Activated CD8-positive, alpha-beta memory T cell treated with anti-CD3 and anti-CD28 coated beads, Interleukin-2, amount 50 U/mL, for 48 hours (primary cell): ENCODE measurements at places on chromosomes 5 and 9.

GRCh38 chr5:88304356-88304755 lies 35.7 kb upstream of the TMEM161B start:
- no peak for DNase-seq

GRCh38 chr9:133759146-133759900 lies 21.2 kb upstream of the SARDH start:
- DNase-seq: peak; percentile 18

DNA sequence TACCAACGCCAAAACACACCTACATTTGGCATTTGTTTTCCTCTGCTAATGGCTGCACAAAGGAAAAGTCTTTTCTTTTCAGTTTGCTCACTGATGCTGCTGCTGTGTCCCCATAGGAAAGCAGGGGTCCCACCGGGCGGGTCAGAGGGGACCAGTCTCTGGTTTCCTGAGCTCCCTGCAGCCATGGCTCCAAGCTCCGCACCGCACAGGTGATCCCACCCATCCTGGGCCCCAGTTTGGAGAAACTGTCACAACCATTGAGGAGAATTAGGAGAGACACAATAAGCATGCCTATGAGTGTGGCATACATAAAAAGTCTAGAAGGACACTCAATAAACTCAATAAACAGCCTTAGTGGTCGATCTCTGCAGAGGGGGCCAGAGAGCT lies 19.9 kb downstream of the MED10 start:
- DNase-seq: no peak

DNA sequence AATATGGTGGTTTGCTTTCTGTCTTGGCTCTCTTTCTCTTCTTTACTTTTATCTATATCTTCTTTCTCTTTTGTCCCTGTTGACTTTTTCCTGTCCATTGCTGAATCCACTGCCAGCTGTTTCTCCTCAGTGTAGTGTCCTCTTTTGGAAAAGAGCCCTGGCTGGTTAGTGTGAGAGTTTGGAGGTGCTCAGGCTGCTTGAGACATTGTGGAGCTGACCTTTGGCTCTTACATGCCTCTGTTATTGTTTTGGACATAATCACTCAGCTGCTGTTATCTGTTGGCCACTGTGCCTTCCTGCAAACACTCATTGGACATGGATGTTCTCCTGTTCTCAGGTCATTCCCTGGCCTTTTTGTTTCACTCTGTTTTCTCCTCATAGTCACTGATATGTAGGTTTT lies 295.4 kb upstream of the RIOK2 start:
- DNase-seq: no peak

DNA sequence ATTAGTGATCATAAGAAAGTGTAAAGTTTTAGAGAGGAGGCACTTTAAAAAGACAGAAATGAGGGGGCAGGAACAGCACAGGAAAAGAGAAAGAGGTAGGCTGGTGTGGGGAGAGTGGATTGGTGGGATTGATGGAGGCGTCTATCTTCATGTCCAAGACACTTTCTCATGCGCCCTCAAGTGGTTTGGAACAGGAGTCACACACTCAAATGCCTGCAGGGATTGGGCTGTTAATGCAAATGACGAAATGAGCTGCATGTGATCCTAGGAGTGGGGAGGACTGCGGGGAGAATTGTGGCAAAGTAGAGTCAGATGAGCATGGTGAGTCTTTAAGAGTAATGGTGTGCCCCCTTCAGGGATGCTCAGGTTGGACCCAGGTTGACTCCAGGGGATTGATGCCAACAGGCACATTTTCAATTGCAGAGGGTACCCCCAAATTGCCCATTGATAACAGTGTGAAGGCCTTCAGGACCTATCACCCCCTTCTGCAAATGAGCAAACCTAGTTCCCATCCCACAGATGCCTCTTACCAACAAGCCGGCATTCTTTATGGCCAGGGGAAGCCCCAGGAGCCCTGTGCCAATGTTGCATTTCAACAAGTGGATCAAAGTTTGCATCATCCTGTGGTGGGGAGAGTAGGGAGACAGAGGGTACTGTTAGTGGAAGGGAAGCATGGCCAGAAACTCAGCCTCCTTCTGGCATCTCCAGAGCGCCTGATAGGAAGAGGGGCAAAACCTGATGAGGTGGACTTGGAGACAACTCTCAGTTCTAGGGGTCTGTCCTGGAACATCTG lies 5.3 kb downstream of the SLC36A3 start:
- no peak for DNase-seq

DNA sequence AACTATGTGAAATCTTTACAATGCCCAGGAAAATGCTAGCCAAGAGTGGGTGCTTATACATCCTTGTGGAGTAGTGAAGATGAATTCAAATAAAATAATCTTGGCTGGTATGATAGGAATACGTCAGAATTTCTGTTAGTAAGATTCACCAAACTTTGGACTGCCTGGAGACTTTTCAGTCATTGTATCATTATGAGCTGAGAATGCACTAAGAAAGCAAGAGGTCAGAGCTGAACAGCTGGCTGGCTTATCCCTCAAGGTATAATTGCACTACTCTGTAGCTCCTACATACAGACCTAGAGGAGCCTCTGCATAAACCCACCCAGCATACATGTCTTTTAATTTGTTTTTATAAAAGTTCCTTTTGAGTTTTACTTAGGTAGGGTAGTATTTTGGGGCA lies 568.5 kb upstream of the RIOK2 start:
- no peak for DNase-seq

- no peak for DNase-seq
Observed at GRCh38 chr9:111013707-111014106, 24.6 kb downstream of the LPAR1 start.

DNA sequence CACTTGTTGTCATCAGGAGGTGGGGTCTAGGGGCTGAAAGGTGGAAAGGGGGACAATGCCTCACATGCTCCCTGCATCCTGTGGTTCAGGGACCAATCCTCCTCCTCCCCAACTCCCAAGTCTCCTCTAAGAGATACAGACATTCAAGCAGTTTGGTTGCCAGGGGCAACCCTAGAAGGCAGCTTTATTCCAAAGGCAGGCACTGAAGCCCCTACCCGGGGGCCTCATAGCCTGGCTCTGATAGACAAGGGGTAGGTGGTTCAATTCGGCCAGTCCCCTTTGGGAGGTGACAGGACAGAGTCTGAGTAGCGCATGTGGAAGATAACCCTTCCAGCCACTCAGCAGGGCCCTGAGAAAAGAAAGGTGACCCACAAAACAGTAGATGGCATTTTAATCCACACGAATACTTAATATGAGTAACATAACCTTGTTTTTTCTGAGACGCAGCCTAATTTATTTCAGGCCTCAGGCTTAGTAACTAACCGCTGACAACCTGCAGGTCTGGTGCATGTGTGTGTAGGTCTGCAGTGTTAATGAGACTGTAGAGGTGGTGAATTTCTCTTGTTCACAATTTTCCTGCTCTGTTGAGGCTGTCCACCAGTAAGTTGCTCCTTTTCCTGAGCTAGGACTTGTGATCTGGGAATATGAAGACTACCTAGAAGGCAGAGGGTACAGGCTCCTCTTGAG lies 31.3 kb upstream of the HSPA9 start:
- DNase-seq: no peak

DNA sequence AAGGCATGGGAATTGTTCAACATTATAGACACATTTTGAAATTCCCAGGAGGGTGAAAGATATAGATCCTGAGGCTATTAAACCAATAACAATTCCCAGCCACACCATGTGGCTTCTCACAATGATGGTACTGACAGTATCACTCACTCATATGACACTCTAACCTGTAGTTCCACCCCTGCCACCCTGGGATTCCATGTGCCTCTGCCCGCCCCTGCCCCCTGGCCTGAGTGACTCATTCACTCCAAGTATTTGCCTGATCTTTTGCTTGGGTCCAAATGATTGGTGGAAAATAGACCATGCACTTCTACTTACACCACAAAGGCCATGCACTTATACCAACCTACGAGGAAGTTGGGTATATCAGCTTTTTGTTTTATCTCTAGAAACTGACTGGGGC lies 305.2 kb upstream of the DAB2 start:
- no peak for DNase-seq

DNA sequence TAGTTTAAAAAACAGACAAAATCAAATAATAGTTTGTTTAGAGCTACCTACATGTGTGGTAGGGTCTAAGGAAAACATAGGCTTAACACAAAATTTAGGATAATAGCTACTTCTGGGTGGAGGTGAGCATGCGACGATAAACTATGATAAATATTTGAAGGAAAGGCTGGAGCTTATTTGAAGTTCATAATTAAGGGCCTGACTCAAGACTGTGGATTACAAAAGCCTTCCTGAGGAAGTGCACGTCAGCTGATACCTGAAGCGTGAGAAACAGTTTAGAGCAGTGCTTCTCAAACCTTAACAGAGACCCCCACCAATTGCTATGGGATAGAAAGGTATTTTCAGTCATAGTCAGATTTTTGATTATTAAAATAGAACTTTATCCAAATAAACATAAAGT lies 20.4 kb upstream of the UBLCP1 start:
- no peak for DNase-seq

GRCh38 chr5:34551911-34552433 lies 104.2 kb upstream of the RAI14 start:
- DNase-seq: no peak

- no peak for DNase-seq
Observed at GRCh38 chr9:123335193-123335985, 20.6 kb upstream of the CRB2 start.

DNA sequence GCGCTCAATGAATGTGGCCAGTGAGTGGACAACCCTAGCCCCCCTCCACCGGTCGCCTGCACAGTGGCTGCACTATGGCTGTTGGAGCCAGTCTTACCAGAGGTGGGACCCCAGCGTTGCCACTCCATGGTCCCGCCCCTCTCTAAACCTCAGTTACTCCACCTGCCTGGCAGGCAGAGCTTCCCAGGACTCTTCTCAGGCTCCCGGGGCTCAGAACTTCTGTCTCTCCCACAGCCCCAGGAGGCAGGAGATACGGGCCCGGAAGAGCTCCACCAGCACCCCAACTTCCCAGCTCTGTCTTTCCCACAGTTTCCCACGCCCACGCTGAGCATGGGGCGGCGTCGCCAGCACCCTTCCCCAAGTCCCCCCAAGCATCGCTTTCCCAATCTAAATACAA lies 975 bp downstream of the RASGEF1C start:
- DNase-seq: no peak

DNA sequence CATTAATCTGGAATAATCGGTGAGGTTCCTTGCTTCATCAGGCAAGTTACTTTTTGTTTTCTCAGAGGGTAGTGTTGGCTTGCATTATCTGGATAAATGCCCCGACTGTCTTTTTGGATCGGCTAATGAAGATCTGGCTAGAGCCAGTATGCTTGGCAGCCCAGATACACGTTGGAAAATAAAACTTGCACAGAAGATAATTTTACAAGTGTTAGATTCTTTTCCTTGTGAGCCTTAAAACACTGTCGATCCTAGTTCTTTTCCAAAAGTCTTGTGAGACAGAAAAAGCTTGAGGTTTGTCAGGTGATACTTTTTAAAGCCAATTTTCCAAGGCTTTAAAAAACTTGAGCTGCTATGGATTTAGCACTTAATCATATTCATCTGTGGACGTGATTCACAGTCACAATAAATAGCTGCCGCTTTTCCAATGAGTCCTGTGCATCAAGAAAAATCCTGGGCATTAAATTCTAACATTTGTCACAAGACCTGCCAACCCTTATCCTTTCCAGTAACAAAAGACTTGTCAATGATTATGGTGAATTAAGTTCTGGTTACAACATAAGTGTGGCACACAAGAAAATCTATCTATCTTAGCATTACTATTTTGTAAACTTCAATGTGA lies 68.5 kb downstream of the PRLR start:
- no peak for DNase-seq

DNA sequence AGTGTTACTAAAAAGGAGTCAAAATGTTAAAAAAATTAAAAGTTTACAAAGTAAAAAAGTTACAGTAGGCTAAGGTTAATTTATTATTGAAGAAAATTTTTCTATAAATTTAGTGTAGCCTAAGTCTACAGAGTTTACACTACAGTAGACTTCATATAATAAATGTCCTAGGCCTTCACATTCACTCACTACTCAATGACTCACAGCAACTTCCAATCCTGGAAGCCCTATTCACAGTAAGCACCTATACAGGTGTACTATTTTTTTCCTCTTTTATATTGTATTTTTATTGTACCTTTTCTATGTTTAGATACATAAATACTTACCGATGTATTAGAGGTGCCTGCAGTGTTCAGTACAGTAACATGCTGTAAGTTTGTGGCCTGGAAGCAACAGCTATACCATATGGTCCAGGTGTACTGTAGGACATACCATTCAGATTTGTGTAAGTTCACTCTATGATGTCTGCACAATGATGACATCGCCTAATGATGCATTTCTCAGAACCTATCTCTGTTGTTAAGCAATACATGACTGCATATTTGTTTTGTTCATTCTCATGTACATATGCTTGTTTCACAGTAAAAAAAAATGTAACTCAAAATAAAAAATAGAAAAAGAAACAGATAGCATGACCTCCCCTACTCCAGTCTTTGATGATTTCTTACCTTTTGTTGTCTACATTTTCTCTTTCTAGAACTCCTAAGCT lies 64.7 kb downstream of the NR3C1 start:
- DNase-seq: no peak

DNA sequence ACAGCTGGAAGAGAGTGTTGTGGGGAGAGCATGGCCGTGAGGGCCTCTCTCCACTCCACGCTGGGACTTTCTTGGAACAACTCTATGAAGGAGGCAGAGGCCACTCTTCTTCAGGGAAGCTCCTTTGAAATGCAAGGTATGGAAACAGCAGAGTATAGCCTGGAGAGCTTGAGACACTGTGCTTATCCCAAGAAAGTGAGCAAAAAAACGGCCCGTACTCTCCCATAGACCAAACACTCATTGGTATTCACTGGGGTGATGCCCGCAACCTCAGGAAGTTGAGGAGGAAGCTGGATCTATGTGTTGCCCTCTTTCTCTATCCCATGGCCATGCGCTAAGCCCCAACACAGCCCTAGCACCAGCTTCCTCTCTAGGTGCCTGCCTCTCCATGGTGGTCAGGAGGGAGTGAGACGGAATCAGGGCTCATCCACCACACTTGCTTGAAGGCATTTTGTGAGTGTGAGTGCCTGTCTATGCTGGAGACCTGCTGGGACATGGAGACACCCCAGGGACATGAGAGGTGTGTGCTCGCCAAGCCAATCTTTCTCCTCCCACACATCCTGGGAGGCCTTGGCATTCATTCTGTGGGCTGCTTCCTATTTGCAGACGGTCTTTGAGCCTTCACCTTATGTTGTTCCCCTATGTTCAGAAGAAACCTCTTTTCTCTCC lies 616.6 kb downstream of the IRX1 start:
- no peak for DNase-seq
